Stimulated activated CD4-positive, alpha-beta T cell treated with anti-CD3 and anti-CD28 coated beads, Interleukin-15, amount 100 ng/mL, for 1 hour (primary cell): ENCODE measurements at places on chromosomes 3 and 15.

DNA sequence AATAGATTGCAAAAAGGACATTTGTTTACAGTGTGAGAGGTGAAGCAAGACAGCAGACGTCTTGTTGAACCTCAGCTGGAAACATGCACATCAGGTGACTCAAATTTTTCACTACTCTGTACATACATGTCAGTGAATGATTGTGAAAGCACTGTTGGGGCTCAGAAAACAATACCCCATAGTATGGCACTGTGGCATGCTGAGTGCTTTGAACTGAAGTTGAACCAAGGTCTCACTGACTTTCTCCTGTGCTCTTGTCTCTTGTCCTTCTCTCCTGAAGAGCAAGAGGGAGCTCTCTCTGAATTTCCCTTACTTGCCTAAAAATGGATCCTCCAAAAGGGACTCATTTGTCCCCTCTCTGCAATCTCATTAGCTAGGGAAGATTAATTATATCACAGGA, 24.5 kb upstream of the NEDD4 start:
- no peak for DNase-seq

- DNase-seq = no peak
Measured at GRCh38 chr3:130823241-130823884, 70.5 kb upstream of the ATP2C1 start.

GRCh38 chr3:5022187-5022965, 43.1 kb downstream of the BHLHE40 start:
- no peak for DNase-seq

GRCh38 chr3:124599779-124600693, 130.2 kb upstream of the UMPS start:
- no peak for DNase-seq

DNA sequence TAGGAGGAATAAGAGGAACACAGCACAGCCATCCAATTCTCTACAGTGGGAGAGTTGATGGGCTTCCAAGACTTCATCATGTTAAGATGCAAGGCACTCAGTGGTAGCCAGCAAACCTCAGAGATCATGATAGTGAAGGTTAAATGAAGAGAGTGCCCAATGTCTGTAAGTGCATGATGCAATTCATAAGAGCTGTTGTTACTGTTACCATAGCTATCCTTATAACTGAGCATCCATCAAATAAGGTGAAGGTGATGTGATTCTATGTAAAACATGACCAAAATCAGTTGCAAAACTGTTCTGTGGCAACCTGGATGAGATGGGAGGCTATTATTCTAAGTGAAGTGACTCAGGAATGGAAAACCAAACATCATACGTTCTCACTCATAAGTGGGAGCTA, 289.7 kb downstream of the MAGI1 start:
- DNase-seq = no peak

DNA sequence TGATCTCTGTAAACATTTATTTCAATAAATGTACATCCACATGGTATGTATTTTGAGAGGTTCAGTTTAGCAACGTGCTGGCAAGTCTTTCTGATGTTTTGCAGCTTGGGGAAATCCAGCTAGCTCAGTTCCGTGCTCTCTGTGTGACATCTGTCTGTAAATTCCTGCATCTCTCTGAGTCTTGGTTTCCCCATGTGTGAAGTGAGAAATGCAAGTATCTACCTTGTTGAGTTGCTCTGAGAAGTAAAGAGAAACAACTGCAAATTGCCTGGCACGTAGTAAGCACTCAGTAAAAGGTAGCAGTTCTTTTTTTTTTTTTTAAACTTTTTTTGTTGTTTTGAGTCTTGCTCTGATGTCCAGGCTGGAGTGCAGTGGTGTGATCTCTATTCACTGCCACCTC, 30.2 kb upstream of the MORF4L1 start:
- DNase-seq = no peak

GRCh38 chr3:152271501-152272236, 2.9 kb downstream of the MBNL1 start:
- no peak for DNase-seq
